ENCODE measurements at places on chromosomes 7 and 10.

GRCh38 chr7:96120445-96121225, 201.3 kb downstream of the SLC25A13 start:
- no peak for DNase-seq

DNA sequence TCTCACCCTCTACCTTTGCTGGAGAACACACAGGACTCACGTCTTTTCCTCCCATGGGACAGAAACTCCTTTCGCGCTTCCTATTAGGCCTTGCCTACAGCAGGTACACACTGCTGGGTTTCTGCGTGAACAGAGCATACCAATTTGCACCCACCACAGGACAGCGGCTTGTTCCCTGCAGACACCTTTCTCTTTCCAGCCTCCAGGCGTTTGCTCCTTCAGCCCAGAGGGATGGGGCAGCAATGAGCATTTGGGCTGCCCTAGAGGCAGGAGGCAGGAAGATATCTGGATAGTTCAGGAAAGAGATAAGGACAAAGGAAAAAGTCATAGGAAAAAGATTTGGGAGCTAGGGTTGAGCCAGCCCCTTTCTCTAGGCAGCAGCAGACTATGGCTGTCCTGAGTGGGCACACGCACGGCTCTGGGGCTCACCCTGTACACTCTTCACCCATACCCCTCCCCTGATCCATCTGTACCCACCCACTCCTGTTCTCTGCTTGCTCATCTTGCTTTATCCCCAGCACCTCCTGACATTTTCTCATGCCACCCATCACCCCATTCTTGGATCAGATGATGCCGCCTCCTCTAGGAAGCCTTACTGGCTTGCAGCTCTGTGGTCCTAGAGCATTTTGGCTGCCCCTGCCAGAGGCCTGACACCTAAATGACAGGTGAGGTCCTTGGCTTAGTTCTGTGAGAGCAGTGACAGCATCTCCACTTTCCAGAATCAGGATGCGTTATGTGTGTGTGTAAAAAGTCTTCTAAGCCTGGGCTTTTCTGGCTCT, 40.7 kb upstream of the SPDYE3 start:
- no peak for DNase-seq

DNA sequence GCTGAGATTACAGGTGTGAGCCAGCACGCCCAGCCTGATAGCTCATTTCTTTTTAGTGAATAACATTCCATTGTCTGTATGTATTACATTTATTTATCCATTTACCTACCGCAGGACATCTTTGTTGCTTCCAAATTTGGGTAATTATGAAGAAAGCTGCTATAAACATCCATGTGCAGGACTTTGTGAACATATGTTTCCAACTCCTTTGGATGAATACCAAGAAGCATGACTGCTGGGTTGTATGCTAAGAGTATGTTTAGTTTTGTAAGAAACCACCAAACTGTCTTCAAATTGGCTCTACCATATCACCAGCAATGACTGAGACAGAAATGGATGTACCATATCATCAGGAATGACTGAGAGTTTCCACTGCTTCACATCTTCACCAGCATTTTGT, 200.2 kb upstream of the TMEM196 start:
- DNase-seq = no peak

- no peak for DNase-seq
These were observed 54.6 kb downstream of the TBC1D12 start for GRCh38 chr10:94456942-94457341.

- no peak for DNase-seq
These were observed 73.0 kb upstream of the LEP start for GRCh38 chr7:128167791-128168666.

DNA sequence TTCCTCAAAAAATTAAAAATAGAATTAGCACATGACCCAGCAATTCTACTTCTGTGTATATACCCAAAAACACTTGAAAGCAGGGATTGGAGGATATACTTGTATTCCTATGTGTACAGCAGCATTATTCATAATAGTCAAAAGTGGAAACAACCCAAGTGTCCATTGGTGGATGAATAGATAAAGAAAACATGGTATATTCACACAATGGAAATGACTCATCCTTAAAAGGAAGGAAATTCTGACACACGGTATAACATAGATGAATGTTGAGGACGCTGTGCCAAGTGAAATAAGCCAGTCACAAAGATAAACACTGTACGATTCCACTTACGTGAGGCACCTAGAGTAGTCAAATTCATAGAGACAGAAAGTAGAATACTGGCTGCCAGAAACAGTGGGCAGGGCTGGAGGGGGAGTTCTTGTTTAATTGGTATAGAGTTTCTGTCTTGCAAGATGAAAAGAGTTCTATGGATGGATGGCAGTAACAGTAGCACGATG, 26.6 kb upstream of the KAT6B start:
- DNase-seq = peak; percentile 82

DNA sequence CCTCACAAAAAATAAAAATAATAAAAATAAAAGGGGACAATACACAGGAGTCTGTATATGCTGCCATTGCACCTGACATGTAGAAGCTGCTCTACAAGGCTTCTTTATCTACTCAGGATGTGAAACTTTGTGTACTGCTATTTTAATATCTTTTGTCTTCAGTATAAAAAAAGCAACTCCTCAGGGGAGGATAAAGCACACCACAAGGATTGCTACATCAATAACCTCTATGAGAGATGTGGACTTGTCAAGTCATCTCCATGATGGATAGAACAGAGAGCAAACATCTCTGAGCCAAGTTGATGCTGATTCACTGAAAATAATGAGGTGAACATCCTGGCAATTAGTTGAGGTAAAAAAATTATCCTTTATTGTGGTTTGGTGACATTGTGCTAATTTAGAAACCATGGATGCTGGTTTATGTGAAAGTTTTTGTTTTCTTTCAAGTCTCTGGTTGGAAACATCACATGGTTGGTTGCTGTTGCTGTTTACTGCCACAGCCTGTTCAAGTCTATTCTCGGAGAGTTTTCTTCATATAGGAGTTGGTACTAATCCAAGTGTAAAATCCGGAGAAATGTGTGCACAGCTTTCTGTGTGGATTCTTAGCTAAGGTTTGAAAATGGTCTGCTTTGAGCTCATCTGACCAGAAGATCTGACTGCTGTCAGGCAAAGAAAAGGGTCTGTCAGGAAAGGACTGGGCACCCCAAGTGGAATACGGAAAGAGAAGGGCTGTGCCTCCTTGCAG, 1.5 kb upstream of the HECW1 start:
- DNase-seq = no peak

DNA sequence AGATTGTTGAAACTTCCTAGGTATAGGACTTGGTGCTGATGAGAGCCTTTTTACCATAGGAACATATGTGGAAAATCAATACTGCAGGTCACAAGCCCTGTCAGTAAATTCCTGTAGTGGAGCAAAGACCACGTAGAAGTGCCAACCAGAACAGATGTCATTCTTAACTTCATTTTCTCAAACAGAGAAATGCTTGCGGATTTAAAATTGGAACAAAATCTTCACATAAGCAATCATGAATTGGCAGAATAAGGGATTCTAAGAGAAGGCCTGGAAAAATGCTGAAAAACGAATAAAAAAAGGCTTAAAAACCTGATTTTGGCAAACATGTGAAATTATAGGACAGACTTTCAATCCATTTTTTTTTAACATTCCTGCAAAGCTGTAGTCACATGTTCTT, 80.8 kb upstream of the SMIM30 start:
- no peak for DNase-seq

DNA sequence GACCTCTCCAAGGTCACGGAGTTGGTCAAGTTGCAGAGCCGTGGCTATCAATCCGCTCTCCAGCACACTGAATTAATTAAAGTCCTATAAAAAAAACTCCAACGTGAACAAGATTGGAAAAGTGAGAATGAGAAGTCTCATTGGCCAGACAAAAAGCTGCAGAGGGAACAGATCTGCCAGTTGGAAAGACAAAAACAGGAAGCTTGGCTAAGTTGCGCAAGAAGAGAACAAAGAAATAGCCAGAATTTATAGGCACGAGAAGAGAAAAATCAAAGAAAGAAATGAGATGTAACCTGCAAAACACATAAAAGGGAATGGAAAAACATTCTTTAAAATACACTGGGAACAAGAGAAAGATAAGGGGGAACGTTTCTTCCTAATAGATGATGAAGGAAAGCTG, 45.7 kb upstream of the CRTAC1 start:
- no peak for DNase-seq

GRCh38 chr10:120422457-120422856, 34.6 kb upstream of the PLPP4 start:
- peak; percentile 15 for DNase-seq

- no peak for DNase-seq
These were observed 506.7 kb downstream of the GLRX3 start for GRCh38 chr10:130642926-130643325.

GRCh38 chr10:52440612-52441285, 126.7 kb downstream of the DKK1 start:
- no peak for DNase-seq

DNA sequence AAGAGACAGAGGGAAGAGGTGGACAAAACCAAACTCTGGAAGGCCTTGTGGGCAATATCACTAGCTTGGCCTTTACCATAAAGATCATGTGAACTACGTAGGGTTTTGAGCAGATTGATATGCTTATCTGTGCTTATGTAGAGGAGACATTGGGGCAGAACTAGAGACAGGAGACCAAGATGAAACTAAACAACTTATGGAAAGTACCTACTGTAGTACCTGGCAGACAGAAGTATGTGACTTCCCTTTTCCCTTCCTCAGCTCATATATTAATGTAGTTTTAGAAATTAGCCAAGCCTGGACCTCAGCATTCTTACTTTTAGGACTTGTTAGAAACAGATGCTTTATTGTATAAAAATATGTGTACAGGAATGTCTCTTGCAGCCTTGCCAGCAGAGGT, 14.0 kb upstream of the IL6 start:
- no peak for DNase-seq

- DNase-seq = no peak
These were observed 327.6 kb upstream of the ZNF32 start for GRCh38 chr10:43976292-43976691.

DNA sequence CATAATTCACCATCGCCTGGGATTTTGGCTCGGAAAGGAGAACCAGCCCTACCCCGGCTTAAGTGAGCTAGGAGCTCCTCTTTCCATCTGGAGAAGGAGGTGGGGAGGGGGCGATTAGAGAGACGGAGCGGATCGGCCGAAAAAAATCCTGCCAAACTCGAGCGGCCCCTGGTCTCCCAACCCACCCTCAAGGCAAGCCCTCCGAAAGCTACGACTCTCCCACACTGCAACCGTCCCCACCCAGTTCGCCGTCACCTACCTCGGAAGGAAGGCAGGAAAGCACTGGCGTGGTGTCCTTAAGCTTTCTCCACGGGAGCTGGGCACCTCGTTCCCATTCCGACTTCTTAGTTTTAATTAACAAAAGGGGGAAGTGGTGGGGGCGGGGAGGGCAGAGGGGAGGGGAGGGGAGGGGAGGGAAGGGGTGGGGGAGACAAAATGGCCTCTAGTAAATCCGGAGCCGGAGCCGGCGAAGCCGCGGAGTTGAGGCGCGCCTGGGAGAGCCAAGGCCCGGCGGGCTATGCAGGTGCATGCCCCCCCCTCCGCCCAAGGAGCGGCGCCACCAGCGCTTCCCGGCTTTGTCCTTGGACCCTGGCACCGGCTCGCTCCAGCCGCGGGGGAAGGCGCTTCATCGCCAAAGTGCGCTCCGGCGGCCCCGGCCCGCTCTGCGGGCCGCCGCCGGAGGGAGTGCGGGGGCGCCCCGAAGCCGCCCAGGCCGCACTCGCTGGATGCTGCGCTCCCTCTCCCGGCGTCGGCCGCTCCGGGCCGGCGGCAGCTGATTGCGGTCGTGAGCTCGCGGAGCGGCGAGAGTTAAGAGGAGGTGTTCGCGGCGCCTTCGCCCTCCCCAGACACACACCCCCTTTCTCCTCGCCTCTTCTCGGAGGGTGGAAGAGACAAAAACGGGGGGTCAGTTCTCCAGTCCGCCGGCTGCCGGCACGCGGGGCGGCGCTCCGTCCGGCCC, at the start of gene LRRC4:
TSS of gene LRRC4 (minus strand) at position 784 of the 958 bp plus-strand sequence. CDS start 797 bp downstream, outside the sequence.
- DNase-seq = no peak

DNA sequence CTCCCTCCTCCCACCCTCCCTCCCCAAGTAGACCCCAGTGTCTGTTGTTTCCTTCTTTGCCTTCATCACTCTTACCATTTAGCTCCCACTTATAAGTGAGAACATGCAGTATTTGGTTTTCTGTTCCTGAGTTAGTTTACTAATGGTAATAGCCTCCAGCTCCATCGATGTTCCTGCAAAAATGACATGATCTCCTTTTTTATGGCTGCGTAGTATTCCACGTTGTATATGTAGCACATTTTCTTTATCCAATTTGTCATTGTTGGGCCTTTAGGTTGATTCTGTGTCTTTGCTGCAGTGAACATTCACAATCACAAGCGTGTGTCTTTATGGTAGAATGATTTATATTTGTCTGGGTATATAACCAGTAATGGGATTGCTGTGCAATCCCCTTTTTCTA, 51.8 kb upstream of the ARHGAP12 start:
- DNase-seq = no peak

GRCh38 chr10:95605163-95605562, 44.0 kb upstream of the SORBS1 start:
- no peak for DNase-seq

- no peak for DNase-seq
These were observed 160.5 kb downstream of the FOXP2 start for GRCh38 chr7:114575098-114575497.

- no peak for DNase-seq
These were observed 179.3 kb downstream of the TRIL start for GRCh38 chr7:28778786-28779185.

DNA sequence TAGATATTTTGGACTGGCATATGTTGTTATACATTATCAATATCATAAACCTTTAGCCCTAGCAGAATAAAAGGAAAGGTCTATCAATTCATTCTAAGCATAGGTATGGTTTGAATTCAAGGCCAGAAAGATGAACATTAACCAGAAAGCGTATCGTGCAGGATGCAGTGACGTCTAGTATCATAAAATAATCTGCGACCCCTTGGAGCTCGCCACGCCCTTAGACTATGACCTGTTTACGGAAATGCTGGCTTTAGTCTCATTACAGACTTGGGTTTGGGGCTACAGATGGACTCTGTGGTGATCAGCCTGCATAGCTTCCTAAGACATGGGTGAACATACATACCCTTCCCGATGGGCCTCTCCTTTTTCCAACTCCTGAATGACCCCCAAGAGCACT, 21.5 kb downstream of the INSYN2A start:
- no peak for DNase-seq

- no peak for DNase-seq
These were observed 9.4 kb downstream of the FZD9 start for GRCh38 chr7:73442903-73443500.

- DNase-seq = no peak
These were observed 570.2 kb downstream of the ARL4A start for GRCh38 chr7:13257661-13258060.

- DNase-seq = no peak
These were observed 132.1 kb downstream of the MACC1 start for GRCh38 chr7:20085086-20085485.

- DNase-seq = no peak
These were observed 66.7 kb upstream of the LEP start for GRCh38 chr7:128174386-128174785.

GRCh38 chr10:78736926-78737630, 331.7 kb upstream of the ZMIZ1 start:
- DNase-seq = no peak
